ENCODE measurements at places on chromosomes 16 and 17.
A peak's percentile ranks its signal among the peaks of the same experiment; 100 is the strongest.

GRCh38 chr17:82077617-82078358, 12.2 kb upstream of the DUS1L start:
- no peak for DNase-seq

DNA sequence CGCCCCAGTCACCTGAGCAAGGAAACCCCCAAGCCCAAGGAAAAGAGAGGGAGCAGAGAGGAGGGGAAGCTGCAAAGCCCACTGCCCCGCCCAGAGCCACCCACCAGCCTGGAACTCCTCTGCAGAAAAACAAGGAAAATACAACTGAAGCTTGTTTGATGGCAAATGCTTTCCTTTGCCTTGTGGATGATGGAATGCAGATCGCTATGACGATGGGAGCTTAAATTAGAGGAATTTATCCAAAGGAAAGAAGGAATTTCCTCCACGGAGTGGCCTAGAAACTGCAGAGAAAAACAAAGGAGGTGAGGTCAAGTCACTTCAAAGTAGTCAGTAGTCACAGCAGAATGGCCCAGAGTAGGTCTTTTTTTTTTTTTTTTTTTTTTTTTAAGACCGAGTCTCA, 31.5 kb upstream of the ASGR2 start:
- DNase-seq, result no peak

- DNase-seq, result no peak
Measured at GRCh38 chr16:30721606-30722005, 22.6 kb downstream of the SRCAP start.

DNA sequence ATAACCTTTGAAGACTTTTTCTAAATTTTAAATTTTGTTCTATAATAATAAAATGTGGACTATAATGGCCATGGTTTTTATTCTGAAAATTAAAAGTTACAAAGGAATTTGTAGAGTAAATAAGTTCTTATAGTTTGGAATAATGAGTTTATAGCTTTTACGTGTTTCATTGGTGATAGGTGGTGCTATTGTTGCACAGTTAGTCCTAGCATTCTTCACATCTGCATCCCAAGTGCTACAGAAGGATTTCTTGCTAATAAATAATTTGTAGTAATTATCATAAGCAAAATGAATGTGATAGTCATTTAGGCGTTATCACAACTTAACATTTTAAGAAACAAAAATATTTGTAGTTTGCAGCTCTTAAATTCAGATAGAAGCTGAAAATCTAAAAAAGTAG, 67.9 kb downstream of the BCAS3 start:
- peak; percentile 2 for DNase-seq

DNA sequence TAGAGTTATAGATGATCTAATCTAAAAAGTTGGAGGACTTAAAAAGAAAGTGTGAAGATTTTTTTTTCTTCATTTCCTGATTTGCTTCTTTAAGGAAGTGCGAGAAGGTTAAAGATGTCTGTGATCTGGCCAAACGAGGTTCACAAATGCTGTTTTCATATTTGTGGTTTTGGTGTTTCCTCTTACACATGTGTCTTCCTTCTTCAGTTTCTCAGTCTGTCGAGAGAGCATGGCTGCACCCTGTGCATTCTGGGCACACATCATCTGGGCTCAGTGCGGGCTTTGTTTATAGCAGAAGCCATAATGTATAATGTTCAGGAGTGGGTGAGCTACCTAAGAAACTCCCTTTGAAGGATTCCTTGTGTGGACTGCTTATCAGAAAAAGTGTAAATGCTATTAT, 260.4 kb upstream of the TBX2 start:
- DNase-seq, result no peak

GRCh38 chr17:38768417-38768816, 15.9 kb downstream of the PSMB3 start:
- DNase-seq, result no peak

GRCh38 chr16:75216127-75216526, 2.7 kb upstream of the CTRB1 start:
- no peak for DNase-seq

DNA sequence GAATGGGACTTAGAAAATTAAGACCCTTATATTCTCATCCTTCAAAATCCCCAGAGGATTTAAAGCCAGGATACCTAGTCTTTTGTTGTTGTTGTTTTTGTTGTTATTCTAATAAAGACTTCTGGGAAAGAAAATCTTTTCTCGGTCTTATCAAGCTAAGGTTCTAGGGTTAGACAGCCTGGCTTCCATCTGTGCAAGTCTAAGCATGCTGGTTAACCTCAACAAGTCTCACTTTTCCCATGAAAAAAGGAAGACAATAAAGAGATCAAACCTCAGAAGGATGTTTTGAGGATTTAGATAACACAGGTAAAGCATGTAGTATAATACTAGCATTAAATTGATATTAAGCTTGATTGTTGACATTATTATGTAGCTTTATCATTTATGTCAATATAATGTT, 486.4 kb upstream of the SOX9 start:
- DNase-seq, result no peak

DNA sequence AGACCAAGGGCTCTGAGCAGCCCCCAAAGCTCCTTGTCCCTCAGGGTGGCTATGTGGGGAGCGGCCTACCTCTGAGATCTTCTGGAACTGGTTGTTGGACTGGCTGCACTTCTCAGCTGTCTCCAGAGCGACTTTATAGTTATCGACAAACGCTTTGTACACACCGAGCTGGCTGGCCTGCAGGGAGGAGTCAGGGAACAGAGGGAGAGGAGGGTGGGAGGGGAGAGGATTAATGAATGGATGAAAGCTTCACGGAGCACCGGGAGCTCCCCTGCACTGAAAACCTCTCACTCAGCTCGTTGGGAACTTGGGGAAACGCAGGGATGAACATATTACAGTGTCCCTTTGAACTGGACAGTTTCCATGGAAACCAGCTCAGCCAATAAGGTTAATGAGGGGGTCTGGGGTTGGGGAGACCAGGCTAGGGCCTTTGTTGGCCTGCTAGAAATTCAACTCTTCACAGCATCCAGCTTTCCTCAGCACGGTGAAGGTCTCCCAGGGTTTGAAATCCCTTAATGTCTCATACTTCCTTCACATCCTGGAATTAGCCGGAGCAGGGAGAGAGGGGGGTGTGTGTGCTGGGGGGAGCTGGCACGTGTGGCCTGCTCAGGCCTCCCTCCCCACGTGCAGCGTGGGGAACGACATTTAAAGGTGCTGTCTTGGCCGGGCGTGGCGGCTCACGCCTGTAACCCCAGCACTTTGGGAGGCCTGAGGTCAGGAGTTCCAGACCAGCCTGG, 86.7 kb downstream of the TIMM22 start:
- no peak for DNase-seq

DNA sequence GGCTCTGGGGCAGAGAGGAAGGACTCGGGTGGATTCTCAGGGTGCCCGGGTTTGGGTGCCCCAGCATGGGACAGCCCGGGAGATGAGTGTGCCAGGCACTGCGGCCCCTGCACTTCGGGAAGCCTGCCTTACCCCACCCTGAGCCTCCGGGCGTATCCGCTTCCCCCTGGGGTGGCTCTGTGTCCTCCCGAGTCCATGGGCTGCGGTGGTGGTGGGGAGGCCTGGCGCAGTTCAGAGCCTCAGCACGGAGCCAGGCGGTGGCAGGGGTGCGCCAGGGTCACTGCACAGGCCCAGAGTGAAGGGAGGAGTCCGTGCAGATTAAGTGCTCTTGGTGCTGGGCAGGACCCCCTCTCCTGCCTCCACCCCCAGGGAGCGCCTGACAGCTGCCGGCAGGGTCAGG, 20.7 kb downstream of the MYBBP1A start:
- DNase-seq, result no peak

DNA sequence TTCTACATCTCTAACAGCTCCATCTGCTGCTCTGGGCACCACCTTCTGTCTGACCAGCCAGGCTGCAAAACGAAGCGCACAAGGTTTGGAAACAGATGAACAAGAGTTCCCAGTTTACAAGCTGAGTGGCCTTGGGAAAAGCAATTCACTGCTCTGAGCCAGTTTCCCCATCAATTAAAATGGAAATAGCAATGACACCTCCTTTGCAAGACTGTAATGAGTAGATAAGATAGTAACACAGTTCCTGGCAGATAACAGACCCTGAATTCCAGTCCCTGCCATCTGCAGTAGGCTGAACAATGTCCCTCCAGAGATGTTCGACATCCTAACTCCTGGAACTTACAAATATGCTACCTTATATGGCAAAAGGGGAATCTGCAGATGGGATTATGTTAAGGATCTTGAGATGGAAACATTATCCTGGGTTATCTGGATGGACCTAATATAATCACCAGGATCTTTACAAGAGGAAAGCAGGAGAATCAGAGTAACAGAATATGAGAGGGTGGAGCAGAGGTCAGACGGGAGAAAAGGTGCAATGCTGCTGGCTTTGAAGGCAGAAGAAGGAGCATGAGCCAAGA, 27.9 kb downstream of the CPPED1 start:
- no peak for DNase-seq

DNA sequence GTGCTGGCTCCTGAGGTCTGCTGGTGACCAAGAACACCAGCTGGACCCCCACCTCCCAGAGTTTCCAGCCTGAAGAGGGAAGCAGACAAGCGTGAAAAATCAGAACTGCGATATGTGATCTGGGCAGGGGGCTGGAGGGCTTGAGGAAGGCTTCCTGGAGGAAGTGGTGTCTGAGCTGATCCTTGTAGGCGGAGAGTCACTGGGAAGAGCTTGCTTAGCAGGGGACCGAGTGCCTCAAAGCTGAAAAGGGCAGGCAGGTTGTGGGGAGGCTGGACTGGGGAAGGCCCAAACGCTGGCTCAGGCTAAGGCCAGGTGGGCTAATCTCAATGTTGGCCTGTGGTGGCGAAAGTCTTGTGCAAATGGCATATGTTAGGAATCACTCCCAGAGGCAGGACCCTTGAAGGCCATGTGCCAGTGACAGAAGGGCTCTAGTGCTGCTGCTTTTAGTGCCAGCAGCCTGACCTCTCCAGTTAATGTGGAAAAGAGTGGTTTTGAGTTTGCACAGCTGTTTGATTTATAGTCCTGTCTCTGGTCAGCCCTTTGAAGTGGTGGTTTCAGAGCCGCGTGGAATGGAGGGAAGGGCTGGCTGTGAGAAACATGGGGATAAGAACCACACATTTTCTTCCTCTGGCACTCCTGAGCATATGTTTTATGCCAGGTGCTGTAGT, 85.3 kb upstream of the LGALS9 start:
- DNase-seq, result no peak

- no peak for DNase-seq
Measured at GRCh38 chr16:693364-693763, 3.2 kb upstream of the WDR24 start.

DNA sequence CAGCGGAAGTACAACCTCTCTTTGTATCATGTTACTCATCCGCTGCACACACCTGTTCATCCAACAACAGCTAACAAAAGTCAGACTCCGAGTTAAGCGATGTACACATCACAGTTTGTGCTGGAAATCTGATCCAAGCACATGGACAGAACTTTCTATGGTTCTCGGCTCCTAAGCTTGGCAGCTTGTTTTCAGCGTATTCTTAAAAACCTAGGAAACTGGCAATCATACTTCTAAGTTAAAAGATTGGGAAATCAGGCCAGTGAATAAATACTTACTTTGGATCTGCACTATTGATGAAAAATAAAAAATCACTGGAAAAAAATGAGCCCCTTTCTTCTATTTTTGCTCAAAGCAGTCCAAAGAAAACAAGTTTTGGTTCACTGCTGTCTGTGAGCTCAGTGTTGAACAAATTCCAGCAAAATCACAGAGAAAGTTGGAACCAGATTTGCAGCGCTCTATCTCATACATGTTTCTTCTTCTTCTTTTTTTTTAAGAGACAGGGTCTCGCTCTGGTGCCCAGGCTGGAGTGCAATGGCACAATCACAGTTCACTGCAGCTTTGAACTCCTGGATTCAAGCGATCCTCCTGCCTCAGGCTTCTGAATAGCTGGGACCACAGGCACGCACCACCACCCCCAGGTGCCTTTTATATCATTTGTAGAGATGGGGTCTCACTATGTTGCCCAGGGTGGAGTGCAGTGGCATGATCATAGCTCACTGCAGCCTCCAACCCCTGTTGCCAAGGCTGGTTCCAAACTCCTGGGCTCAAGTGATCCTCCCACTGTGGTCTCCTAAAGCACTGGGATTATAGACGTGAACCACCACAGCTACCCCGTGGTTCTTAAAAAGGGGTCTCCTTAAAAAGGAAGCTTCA, 71.6 kb upstream of the CREBBP start:
- DNase-seq, result peak; percentile 92

DNA sequence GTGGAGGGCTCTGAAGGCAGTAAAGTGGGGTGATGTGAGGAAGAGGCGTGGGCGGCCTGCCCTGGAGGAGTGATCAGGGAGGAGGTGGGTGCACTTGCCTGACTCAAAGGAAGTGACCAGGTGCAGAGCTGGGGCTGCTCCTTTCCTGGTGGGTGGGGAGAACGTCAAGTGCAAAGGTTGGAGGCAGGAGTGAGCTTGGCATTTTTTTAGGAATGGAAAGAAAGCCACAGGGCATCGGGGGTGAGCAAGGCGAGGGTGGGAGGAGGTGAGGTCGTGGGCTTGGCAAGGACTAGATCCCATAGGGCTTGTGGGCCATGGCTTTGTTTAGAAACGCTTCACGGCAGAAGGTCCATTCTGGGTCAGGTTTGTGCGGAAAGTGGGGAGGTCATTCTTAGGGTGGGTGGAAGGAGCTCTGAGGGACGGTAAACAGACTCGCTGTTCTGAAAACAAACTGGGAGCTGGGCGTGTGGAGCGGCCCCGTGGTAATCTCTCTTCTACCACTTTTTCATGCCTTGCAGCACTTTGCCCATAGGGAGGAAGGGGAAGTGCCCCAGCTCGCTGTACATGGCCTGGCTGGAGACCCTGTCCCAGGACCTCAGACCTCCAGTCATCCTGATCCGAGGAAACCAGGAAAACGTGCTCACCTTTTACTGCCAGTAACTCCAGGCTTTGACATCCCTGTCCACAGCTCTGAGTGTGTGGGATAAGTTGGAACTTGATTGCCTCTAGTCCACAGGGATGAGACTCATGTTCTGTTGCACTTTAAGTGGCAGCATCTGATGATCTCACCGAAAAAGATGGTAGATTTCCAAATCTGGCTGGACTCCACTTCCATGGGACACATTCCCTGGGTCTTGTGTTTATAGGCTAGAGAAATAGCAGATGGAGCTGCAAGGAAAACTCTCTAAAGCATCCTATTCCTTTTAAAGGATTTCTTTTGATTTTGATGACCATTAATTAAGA, 18.9 kb upstream of the HERPUD1 start:
- DNase-seq, result no peak

DNA sequence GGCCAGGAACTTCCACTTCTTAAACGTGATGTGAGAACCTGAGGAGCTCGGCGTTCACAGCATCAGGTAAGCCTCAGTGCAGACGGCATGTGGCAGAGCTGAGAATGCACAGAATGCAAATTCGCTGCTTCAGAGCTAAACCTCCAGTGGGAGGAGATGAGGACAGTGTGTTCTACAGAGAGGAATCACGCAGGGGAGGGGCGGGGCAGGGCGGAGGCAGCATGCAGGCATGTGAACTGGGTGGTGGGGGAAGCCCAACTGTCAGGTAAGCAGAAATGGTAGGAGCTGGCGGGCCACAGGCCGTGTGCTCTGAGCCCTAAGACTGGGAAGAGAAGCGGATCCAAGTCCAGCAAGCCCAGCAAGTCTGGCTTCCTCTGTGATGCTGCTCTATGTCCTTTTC, 94.7 kb downstream of the ZNF778 start:
- no peak for DNase-seq

GRCh38 chr17:32289471-32290070, 23.9 kb downstream of the RHBDL3 start:
- DNase-seq, result no peak

All from forelimb muscle (tissue), 1 donor.